ENCODE measurements at places on chromosomes 5 and 9.

- no peak for DNase-seq
These were observed 20.0 kb upstream of the MLANA start for GRCh38 chr9:5870691-5871090.

GRCh38 chr9:105308461-105309341, 64.2 kb downstream of the SLC44A1 start:
- DNase-seq = no peak

- no peak for DNase-seq
These were observed 176.4 kb upstream of the ANKRD55 start for GRCh38 chr5:56409331-56410190.

DNA sequence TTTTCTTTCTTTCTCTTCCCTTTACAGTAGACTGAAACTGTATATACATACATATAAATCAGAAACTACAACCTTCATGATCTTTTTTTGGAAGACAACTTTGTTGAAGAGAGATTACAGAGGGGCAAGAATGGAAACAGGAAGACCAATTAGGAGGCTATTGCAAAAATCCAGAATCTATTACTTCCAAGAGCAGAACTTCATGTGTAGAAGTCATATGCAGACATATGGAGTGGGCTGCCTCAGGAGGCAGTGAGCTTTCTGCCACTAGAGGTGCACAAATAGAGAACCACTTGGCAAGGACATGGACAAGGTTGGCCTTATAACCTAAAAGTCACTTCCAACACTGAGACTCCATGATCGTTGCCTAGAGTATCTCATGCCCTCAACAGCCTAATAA, 157.8 kb upstream of the NR4A3 start:
- no peak for DNase-seq

DNA sequence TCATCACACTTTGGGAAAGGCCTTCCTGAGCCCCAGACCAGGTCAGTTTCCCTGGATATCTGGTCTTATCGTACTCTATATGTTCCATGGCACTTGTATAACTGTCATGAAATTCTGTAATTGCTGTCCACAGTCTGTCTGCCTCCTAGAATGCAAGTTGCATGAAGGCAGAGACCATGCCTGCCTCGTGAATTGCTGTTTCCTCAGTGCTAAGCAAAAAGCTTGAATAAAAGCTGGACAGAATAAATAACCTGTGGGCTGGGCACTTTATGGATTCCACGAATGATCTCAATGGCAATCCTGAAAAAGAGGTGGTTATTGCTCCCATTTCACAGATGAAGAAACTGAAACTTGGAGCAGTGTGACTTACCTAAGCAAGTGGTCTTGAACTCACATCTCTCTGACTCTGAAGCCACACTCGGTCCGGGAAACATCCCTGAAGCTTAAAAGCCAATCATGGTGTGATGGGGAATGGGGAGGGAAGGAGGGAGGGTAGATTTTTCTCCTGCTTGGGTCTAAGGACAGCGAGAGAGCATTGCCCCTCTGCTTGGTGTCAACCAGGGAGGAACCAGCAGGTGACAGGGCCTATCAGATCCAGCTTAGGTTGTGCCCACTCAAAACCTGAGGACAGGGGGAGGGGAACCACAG, 13.2 kb upstream of the LHX2 start:
- no peak for DNase-seq

- no peak for DNase-seq
These were observed 349.0 kb downstream of the BRINP1 start for GRCh38 chr9:119020284-119020683.

- no peak for DNase-seq
These were observed 124.8 kb upstream of the PTCH1 start for GRCh38 chr9:95641586-95641985.

DNA sequence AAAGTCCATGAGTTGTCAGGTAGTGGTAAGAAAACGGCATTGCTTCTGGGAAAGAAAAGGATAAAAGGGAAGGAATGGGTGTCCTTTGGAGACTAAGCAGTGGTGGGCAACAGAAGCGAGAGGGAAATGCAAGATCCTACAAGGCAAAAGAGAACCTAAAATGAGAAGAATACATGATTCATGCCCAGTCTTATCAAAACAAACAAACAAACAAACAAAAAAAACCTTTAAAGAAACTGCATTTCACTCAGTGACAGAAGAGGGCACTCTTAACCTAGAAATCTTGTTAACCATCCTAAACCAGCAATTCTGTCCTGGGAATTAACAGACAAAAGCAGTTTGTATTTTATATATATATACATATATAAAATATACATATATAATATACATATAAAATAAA, 88.5 kb downstream of the SUSD1 start:
- no peak for DNase-seq

DNA sequence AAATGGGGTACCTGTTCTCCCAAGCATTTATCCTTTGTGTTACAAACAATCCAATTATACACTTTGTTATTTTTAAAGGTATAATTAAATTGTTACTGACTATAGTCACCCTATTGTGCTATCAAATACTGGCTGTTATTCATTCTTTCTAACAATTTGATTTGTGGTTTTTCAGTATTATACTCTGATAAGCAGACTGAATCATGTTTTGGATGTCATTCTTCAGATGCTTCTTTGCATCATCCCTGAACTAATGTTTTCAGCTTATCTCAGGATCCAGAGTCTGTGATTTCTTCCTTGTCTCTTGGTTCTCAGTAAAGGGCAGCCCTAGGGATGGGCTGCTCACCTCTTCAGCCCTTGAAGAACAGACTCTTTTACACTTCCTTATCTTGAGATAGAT, 177.8 kb upstream of the SGCD start:
- no peak for DNase-seq

- no peak for DNase-seq
These were observed 154.8 kb downstream of the SIL1 start for GRCh38 chr5:139043157-139043905.

DNA sequence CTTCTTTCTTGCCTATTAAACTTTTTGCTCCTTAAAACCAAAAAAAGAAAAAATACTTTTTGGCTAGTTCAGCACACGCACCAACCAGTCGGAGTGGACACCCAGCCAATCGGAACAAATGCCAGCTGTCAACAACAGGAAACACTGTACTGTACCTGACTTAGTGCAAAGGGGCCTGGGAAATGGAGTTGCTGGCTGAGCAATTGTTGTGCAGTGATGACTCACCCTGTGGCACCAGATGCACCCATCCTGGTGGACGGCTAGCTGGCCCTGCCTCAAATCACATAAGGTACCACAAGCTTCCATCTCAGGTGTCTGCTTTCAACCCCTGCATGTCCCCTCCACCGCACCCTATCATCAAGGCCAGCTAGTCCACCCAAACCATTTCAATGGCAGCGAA, 20.9 kb downstream of the FOXE1 start:
- DNase-seq = no peak

DNA sequence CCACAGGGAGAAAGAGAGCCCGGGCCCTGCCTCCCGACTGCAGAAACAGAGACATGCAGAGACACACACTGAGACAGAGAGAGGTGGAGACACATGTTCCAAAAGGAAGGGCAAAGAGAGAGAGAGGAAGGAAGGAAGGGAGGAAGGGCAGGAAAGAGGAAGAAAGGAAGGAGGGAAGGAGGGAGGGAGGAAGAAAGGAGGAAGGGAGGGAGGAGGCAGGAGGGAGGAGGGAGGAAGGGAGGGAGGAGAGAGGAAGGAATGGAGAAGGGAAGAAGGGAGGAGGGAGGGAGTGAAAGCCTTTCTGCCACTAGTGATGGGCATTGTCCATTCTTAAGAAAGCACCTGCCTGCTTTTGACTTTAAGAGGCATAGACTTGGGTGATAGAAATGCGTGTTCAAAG, 31.8 kb upstream of the FIBCD1 start:
- DNase-seq = no peak

GRCh38 chr5:130890610-130891009, 274.4 kb downstream of the HINT1 start:
- DNase-seq = no peak

DNA sequence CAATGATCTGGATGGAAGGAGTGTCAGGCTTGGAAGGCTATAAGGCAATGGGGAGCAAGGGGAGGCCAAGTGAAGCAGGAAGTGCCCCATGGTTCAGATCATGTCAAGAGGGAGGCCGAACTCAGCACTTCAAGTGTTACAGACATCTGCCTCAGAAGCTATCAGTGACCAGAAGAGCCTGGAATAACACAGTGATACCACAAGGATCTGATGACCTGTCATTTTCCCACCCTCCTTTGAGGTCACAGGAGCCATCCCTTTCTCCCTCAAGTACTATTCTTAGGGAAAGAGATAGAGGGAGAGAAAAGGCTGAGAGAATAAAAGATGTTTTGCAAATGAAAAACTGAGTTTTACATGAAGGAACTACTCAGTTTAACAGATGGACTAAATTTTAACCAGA, 454.8 kb downstream of the CSNK1G3 start:
- DNase-seq = no peak

DNA sequence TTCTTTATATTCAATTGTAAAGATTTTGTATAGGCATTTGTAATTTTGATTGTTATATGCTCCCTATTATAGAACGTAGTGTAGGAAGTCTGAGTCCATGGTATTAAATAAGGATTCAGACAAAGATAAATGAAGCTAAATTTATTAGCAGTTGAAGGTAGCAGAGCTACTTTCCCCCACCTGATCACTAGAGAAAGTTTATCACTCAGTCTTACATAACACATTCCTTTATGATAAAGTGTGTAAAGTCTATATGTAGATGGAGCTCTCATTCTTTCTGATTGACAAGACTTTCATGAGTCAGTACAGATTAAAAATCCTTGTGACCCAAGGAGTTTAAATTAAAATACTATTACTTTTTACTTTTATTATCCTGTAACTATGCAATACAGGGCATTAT, 2.3 kb upstream of the MIER3 start:
- DNase-seq = no peak

- DNase-seq = no peak
These were observed 859.1 kb upstream of the ARRDC3 start for GRCh38 chr5:92242170-92242569.

- DNase-seq = no peak
These were observed 346.3 kb downstream of the NDUFS4 start for GRCh38 chr5:53906736-53907135.

DNA sequence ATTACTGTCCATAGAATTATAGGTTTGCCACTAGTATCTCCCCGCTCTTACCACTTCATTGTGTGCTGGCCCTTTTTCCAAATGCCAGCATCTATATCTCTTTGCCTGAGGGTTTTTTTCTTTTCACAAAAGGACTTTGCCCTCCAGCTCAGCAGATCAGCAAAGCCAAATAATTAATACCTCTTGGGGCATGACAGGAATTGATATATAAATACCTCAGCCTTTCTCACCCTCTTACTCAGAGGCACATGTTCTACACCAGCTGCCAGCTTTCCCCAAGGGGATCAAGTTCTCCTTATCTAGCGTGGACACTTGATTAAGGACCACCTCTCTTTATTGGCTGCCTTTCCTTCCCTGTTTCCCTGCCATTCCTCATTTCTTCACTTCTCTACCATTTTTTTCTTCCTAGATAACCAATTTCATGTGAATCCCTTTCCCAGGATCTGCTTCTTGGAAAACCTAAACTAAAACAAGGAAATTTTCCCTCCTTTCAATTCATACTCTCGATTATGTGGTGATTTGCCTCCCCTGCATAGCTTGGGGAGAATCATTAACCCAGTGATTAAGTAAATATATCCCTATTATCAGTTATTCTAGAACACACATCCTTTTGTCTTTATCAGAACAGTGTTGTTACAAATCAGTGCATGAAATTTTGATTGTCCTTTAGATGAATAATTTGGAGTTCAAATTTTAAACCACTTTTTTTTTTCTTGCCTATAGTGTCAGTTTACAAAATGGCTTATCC, 6.9 kb upstream of the NUDT12 start:
- no peak for DNase-seq

DNA sequence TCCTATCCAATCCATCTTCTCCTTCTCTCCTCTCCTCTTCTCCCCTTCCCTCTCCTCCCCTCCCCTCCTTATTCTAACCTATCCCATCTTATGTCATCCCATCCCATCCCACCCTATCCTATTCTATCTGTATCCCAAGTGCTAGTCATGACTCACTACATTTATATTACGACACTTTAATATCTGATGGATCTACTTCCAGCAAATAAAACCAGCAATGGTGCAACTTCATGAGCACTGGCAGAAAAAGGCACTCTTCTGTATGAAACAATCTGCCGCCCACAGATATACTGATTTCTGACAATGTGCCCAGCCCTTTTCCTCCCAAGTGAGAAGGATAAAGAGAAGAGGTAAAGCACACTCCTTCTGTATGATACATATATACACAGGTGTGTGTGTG, 86.6 kb upstream of the ANKH start:
- no peak for DNase-seq

DNA sequence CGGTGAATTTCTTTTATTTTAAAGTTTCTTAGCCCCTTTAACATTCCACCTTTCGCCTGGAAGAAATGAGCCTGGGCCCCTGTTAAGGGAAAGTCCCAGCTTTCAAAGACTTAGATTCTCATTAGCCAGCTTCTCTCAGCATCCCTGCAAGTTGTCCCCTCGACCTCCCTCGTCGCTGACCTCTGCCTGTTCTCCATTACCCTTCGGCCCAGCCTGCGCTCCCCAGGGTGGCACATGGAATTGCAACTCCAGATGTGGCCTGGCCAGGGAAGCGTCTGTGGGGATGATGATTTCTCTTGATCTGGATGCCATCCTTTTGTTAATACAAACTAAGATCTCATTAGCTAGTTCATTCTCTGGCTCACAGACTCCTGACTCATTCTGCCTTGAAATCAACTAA, 43.4 kb upstream of the FANCC start:
- DNase-seq = no peak

DNA sequence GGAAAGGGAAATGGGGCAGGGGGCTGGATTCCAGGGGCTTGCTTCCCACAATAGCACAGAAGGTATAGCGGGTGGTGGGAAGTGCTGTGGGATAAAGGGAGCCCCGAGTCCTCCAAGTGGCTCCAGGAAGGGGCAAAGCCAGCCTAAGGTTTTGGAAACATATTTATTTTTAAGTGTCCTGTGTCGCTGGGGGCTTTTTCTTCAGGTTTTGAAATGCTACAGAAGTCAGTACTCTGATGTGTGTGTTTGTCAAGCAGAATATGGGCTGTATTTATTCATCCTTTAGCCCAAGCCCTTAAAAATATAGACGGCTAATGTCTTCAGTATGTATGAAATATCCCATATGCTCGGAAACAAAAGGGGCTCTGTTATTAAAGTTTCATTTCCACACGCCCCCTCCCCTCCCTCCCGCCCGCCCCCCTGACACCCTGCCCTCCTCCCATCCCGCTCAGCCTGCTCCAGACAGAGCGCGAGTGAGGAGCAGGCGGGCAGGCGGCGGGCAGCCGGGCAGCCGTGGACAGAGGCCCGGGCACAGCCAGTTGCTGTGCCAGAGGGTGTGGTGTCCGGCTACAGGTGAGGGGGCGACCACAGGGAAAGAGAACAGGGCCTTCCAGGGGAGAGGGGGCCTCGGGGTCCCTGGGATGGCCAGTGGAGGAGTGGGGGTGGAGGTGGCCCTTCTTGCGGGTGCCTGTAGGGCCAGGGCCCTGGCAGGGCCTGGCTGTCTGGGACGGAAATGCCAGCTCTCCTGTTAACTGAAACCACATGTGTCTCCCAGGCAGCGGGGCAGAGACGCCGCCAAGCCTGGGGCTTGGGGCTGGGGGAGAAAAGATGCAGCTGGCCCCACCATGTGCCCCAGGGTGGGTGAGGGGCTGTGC, 39.6 kb upstream of the SYNPO start:
- DNase-seq = no peak

- DNase-seq = no peak
These were observed 26.5 kb upstream of the PCSK1 start for GRCh38 chr5:96459313-96460121.

All from activated naive CD8-positive, alpha-beta T cell treated with anti-CD3 and anti-CD28 coated beads, Interleukin-2, amount 50 U/mL, for 24 hours (primary cell).